ENCODE measurements at places on chromosomes 7 and 10. TPM values are rescaled to one million over a fixed set of nuclear protein-coding genes. Genes with fewer than 3 reads are reported as not detected.

MEOX2 gene
- not detected for total RNA-seq

RET gene
- total RNA-seq, result 0.12 TPM

LGI1 gene
- total RNA-seq, result not detected

TRPV5 gene
- total RNA-seq, result not detected

NRCAM gene
- not detected for total RNA-seq
